Kidney (tissue), 22 donors: ENCODE measurements at places on chromosomes 6 and 20. TPM values are rescaled to one million over a fixed set of nuclear protein-coding genes. Genes with fewer than 3 reads are reported as not detected.

- H3K27me3 ChIP-seq = peaks cover 15% of the 10 kb centered on the region
- H3K4me3 ChIP-seq = peak overlapping the region; percentile 28
- DNase-seq = peak; percentile 44
- H3K4me1 ChIP-seq = no peaks in the 10 kb centered on the region
Observed at GRCh38 chr6:30007132-30007764, 53.8 kb upstream of the POLR1H start.

DNA sequence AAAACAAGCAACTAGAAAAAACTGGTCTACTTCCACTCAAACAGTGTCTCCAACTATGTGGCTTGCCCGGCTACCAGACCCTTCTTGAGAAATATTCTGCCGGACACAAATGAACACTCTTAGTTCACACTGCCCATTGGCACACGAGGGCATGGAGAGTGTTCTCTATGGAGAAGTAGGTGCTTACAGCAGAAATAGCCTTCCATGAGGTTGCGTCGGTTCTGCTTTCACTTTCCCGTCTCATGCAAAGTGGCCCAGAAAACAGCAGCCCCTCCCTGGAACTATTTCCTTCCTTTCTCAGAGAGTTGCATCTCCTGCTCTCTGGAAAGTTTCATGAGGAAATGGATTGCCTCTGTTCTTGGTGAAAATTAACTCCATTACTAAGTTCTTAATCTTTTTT, 9.5 kb upstream of the HLA-DOA start:
- no peaks in the 10 kb centered on the region for H3K36me3 ChIP-seq
- H3K4me1 ChIP-seq = peaks cover 14% of the 10 kb centered on the region
- H3K27me3 ChIP-seq = no peaks in the 10 kb centered on the region
- peak overlapping the region; percentile 42 for H3K4me3 ChIP-seq

- H3K36me3 ChIP-seq = no peaks in the 10 kb centered on the region
- no peak overlapping the region for H3K4me3 ChIP-seq
- no peaks in the 10 kb centered on the region for H3K4me1 ChIP-seq
- no peak overlapping the region for H3K27ac ChIP-seq
Observed at GRCh38 chr6:63743691-63744090, 108.1 kb downstream of the PHF3 start.

- no peak overlapping the region for H3K27ac ChIP-seq
- no peak overlapping the region for H3K4me3 ChIP-seq
- no peak for DNase-seq
- H3K27me3 ChIP-seq = no peaks in the 10 kb centered on the region
- H3K36me3 ChIP-seq = no peaks in the 10 kb centered on the region
Observed at GRCh38 chr6:142932889-142933288, 12.1 kb downstream of the HIVEP2 start.

- H3K4me1 ChIP-seq = no peaks in the 10 kb centered on the region
- no peak overlapping the region for H3K4me3 ChIP-seq
- no peaks in the 10 kb centered on the region for H3K36me3 ChIP-seq
Observed at GRCh38 chr6:148593813-148594170, 153.0 kb upstream of the UST start.

DNA sequence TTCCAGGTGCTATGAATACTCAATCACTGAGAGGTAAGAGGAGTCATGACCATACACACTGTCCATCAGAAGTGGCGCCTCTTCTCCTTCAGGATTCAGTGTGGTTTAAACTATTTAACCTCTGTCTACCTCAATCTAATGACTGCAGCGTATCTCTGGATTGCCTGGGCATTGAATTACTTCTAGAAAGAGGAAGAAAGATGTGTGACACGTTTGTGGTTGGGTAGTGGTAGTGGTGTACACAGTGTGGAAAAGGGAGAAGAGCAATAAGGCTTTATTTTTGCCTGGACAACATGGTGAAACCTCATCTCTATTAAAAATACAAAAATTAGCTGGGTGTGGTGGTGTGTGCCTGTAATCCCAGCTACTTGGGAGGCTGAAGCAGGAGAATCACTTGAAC, 38.0 kb upstream of the ECHDC1 start:
- H3K4me3 ChIP-seq = no peak overlapping the region

DNA sequence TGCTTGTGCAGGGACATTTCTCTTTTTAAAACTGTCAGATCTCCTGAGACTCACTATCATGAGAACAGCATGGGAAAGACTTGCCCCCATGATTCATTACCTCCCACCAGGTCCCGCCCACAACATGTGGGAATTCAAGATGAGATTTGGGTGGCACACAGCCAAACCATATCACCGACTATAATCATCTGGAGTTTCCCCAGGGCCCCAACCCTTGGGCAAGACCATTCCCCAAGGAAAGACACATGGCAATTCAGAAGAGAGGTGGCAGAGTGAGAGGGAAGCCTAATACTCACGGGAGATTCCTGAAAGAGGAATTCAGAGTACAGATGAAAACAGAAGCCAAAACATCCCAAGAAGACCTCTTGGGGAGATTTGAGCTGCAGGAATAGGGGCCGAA, 291.0 kb upstream of the PLCB4 start:
- H3K4me3 ChIP-seq = no peak overlapping the region
- H3K27me3 ChIP-seq = no peaks in the 10 kb centered on the region
- H3K27ac ChIP-seq = no peak overlapping the region
- H3K4me1 ChIP-seq = no peaks in the 10 kb centered on the region

GRCh38 chr20:1863296-1863695, 31.9 kb upstream of the SIRPA start:
- no peak for DNase-seq
- no peaks in the 10 kb centered on the region for H3K27me3 ChIP-seq
- H3K36me3 ChIP-seq = no peaks in the 10 kb centered on the region
- no peak overlapping the region for H3K4me3 ChIP-seq
- no peak overlapping the region for H3K27ac ChIP-seq
- no peaks in the 10 kb centered on the region for H3K4me1 ChIP-seq

DNA sequence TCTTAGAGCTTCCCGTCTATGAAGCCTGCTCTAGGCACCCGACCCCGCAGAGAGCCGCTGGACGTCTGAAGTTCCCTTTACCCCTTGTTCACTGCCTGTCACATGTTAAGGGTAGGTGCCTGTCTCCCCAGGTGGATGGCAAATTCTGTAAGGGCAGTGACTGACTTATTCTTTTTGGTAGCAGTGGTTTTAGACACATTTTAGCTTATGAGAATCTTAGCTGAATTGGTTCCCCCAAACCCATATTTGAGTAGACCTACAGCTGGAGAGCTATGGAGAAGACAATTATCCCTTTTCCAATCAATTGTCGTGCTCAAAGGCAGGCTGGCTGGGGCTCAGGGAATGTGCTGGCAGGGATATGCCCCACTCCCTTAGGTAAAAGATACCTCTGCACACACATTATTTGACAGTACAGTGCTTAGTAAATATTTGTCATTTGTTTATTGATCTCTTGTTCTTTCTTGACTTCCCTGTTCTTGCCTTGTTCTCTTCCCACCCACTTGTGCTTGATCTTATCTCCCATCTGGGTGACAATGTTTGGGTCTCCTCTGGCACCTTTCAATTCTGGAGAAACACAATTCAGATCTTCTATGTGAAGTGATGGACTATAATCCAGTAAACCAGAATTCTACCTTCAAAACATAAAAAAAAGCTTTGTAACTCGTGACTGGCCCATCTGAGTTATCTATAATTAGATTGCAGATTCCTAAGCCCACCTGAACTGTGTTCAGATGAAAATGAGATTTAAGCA, 114.3 kb upstream of the SLC2A12 start:
- no peaks in the 10 kb centered on the region for H3K4me1 ChIP-seq
- no peaks in the 10 kb centered on the region for H3K27me3 ChIP-seq
- no peak overlapping the region for H3K27ac ChIP-seq
- DNase-seq = no peak

- no peak overlapping the region for H3K27ac ChIP-seq
- no peaks in the 10 kb centered on the region for H3K27me3 ChIP-seq
- no peak overlapping the region for H3K4me3 ChIP-seq
- H3K36me3 ChIP-seq = no peaks in the 10 kb centered on the region
Observed at GRCh38 chr6:12459945-12460661, 169.9 kb downstream of the EDN1 start.

DNA sequence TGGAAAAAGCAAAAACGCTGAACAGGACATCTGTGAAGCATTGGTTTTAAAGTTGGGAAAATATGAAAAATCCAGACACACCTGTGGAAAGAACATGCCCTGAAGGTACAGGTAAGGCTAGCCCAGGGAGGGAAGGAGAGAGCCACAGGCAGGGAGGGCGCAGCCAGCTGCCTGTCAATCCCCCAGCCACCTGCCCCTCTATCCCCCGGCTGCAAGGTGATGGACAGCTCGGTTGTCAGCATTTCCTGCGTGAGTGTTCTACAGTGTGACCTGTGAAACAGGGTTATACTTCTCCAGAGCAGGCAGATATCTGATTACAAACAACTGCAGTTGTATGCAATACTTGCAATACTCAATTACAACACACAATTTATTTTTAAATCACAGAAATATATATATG, 358.1 kb downstream of the SMOC2 start:
- no peak overlapping the region for H3K4me3 ChIP-seq
- H3K27me3 ChIP-seq = no peaks in the 10 kb centered on the region
- no peak for DNase-seq
- no peaks in the 10 kb centered on the region for H3K4me1 ChIP-seq

GRCh38 chr6:37636116-37636515, 61.6 kb downstream of the MDGA1 start:
- no peaks in the 10 kb centered on the region for H3K36me3 ChIP-seq
- H3K4me1 ChIP-seq = no peaks in the 10 kb centered on the region
- H3K4me3 ChIP-seq = no peak overlapping the region
- no peaks in the 10 kb centered on the region for H3K27me3 ChIP-seq
- DNase-seq = no peak

GRCh38 chr6:131782764-131783163, 25.1 kb upstream of the ENPP1 start:
- H3K4me1 ChIP-seq = no peaks in the 10 kb centered on the region
- H3K27me3 ChIP-seq = no peaks in the 10 kb centered on the region
- no peak for DNase-seq
- H3K4me3 ChIP-seq = no peak overlapping the region
- no peaks in the 10 kb centered on the region for H3K36me3 ChIP-seq
- no peak overlapping the region for H3K27ac ChIP-seq

The POLH gene
- total RNA-seq = 16.8 TPM

The CDC40 gene
- 24.6 TPM for total RNA-seq

The PTPN1 gene
- total RNA-seq = 80.4 TPM

The EPPIN gene
- total RNA-seq = not detected

The TCF21 gene
- 6.3 TPM for total RNA-seq

The OOEP gene
- 0.35 TPM for total RNA-seq

The MLN gene
- not detected for total RNA-seq
